ENCODE measurements at places on chromosomes 13 and 19.

DNA sequence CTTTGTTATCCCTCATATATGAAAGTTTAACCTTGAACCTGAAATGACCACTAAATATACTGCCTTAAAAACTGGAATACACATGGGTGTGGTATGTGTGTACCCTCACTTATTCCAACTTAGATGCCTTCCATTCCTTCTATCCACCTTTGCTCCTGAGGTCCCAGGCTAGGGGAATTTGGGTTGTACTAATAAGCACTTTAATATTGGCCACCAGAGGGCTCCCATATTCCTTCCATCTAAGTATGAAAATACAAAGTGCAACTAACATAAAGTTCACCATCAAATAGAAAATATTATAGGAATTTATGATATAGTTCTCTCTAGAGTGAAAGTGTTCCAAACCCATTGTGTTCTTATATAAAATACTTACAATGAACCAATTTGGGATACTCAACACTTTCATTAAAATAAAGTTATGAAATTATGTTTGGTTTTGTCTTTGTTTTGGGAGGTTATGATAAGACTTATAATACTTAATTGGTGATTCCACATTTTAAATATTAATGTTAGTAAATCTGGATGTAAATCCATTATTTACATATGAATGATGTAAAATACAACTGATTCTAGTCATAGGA is 62.3 kb downstream of the ITGBL1 start:
- no peak for DNase-seq

DNA sequence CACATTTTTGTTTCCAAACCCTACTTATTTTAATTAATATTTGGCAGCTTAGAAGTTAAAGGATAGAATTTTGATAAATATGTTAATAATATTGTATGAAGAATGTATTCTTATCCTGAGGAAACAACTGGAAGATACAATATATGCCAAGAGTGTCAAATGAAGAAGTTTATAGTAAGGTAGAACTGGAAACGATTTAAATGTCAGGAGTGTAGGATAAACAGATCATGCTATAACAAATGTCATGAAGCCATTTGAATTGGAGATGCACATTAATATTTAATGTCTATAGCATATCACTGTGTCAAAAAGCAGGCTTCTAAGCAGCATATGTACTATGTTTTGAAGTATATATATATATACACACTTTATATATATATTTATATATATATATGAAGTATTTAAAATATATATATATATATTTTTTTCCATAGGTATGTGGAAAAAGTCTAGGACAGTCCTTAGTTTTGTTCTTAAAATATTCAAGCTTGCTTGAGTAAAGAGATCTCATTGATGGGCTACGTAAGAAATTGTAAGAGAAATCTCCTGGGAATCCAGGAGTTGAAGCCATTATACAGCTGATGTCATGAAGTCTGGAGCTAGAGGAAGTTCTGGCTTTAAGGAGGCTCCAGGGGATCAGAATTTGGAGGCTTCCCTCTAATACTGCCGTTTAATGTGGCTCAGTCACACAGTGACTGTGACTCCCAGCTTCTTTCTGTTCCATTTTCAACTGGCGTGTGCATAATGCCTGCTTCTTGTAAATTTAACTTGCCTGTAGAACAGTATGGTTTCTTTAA is 79.9 kb upstream of the MYCBP2 start:
- DNase-seq = no peak

- DNase-seq = no peak
These were observed 252.9 kb downstream of the COL4A1 start for GRCh38 chr13:110054041-110054440.

DNA sequence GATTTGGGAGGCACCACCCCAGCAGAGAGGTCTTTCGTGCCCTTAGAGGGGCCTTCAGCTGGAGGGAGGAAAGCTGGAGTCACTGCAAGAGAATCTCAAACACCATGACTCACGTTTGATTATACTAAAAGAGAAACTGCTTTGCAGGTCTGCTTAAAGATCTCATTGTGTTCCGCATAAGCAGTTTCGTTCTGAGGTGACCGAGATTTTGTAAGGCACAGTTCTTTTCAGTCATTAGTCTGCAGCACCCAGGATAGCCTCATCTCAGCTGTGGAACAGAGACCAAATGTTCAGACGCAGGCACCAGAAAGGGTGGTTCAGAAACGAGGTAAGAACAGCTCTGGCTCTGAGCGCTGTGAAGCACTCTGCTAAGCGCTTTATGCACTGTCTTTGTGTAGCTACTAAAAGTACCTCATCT is 71.2 kb upstream of the GTF3A start:
- DNase-seq = no peak

GRCh38 chr13:61600360-61601033 is 184.8 kb upstream of the PCDH20 start:
- no peak for DNase-seq

- no peak for DNase-seq
These were observed 1306.9 kb downstream of the UQCRFS1 start for GRCh38 chr19:27906081-27906480.

Measured in T-helper 17 cell (primary cell).